ENCODE measurements at places on chromosomes 5 and 9.

DNA sequence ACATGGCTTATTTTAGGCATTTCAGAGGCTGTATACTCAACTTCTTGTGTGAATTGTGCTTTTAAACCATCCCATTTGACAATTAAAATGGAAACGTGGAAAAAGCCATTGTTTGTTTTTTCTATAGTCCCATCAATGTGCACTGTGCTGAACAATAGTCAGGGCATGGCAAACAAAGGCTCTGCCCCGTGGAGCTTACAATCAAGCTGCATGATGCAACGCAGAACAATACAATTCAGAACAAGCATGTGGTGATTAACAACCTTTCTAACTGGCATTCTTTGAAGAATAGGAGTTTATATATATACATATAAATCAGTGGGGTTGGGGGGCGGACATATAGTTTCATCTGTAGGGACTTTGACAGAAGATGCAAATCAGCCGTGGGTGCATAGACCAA is 2125.4 kb upstream of the WWC1 start:
- no peak overlapping the region for H3K4me3 ChIP-seq
- no peak for DNase-seq
- no peaks in the 10 kb centered on the region for H3K27me3 ChIP-seq
- no peaks in the 10 kb centered on the region for H3K4me1 ChIP-seq
- H3K36me3 ChIP-seq = no peaks in the 10 kb centered on the region

DNA sequence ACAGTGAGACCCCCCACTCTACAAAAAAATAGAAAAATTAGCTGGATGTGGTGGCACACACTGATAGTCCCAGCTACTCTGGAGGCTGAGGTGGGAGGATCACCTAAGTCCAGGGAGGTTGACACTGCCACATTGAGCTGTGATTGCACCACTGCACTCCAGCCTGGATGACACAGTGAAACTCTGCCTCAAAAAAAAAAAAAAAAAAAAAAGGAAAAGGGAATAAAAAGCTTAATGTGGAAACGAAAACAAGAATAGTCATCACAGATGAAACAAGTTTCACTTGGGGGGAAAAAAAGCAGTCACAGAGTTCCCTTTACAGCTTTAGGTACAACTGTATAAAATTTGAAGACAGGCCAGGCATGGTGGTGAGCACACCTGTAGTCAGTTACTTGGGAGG is 84.2 kb downstream of the FNBP1 start:
- H3K36me3 ChIP-seq = no peaks in the 10 kb centered on the region
- no peak for DNase-seq
- H3K27me3 ChIP-seq = no peaks in the 10 kb centered on the region
- H3K4me3 ChIP-seq = no peak overlapping the region

GRCh38 chr5:146906803-146907202 is 28.2 kb upstream of the PPP2R2B start:
- no peaks in the 10 kb centered on the region for H3K36me3 ChIP-seq
- no peak overlapping the region for H3K4me3 ChIP-seq
- no peak overlapping the region for H3K27ac ChIP-seq
- H3K4me1 ChIP-seq = no peaks in the 10 kb centered on the region
- peak; percentile 23 for DNase-seq

- no peak overlapping the region for H3K27ac ChIP-seq
- no peaks in the 10 kb centered on the region for H3K36me3 ChIP-seq
- DNase-seq = no peak
- H3K27me3 ChIP-seq = no peaks in the 10 kb centered on the region
- H3K4me3 ChIP-seq = no peak overlapping the region
Measured at GRCh38 chr9:71629578-71630215, 138.6 kb downstream of the CEMIP2 start.

DNA sequence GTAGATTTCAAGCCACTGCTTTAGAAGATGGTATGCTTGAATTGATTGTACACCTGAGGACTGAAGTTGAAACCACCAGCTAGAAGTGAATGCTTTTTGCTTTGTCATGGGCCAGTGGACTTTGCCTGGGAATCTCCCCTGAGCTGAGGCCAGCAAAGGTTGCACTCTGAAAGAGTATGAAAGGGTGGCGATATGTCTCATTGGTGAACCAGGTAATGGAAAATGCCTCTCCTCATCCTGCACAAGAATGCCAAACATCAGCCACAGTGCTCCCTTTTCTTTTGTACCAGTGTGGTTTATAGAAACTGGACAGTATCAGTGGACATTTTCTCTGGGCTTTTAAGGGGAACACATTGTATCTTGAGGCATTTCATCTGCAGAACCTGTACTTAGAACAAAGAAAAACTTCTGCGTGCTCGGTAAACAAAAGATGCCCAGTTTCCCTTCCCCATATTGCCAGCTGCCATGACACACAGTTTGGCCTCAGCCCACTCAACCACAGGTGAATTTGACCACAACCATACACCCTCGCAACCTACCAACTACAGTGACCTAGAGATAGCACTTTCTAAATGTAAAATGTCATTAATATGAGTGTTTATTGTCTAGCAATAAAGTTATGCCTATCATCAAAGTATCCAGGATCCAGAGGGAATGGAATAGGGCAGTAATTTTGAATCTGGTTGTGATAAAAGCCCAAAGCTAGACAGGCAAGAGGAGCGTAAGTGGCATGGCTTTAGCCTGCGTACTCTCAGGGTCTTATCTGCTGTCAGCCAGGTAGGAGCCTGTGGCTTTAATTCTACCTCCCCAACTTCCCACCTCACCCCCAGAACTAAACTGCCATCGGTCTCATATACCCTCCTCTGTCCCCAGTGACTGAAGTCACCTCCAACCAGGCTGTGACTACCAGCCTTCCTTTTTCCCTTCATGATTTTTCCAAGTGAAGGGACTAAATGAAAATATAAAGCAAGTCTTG is 79.5 kb upstream of the LHFPL2 start:
- H3K27ac ChIP-seq = no peak overlapping the region
- peaks cover 4% of the 10 kb centered on the region for H3K4me1 ChIP-seq
- no peak overlapping the region for H3K4me3 ChIP-seq
- H3K36me3 ChIP-seq = no peaks in the 10 kb centered on the region

- no peak overlapping the region for H3K27ac ChIP-seq
- DNase-seq = no peak
- peaks cover 3% of the 10 kb centered on the region for H3K4me1 ChIP-seq
- H3K27me3 ChIP-seq = no peaks in the 10 kb centered on the region
- H3K36me3 ChIP-seq = no peaks in the 10 kb centered on the region
- no peak overlapping the region for H3K4me3 ChIP-seq
Measured at GRCh38 chr9:123508048-123508447, 152.1 kb downstream of the CRB2 start.

DNA sequence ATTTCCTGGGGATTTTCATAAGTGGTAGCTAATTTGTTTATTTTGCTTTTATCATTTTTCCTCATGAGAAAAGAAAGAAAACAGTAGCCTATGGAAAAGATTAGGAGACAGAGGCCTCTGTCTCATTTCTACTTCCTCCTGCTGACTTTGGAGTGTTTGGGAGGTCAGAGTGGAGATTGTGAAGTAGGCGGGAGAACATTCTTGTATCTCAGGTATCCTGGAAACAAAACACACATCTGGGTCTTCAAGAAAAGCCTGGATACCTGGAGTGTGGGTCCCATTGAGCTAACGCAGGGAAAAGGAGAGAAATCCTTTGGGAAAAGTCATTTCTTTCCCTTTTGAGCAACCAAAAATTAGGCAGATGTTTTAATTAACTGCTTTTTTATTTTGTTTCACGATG is 161.5 kb upstream of the DMAC1 start:
- no peak for DNase-seq
- H3K4me3 ChIP-seq = no peak overlapping the region
- H3K4me1 ChIP-seq = no peaks in the 10 kb centered on the region
- H3K36me3 ChIP-seq = no peaks in the 10 kb centered on the region
- no peaks in the 10 kb centered on the region for H3K27me3 ChIP-seq
- H3K27ac ChIP-seq = no peak overlapping the region

Measured in H1 (cell line).